ENCODE measurements at places on chromosomes 3 and 15. TPM values are rescaled to one million over a fixed set of nuclear protein-coding genes. Genes with fewer than 3 reads are reported as not detected.
A peak's percentile ranks its signal among the peaks of the same experiment; 100 is the strongest.

SPATA12 gene
- not detected for total RNA-seq

PRKCD gene
- total RNA-seq = 2.9 TPM

C2CD4B gene
- total RNA-seq = not detected

TTLL13 gene
- 0.09 TPM for total RNA-seq

- peak; percentile 34 for DNase-seq
Measured at GRCh38 chr3:126621627-126622345, 33.1 kb downstream of the TXNRD3 start.

GRCh38 chr3:132253262-132253878, 63.8 kb upstream of the ACP3 start:
- peak; percentile 86 for DNase-seq

Data from fibroblast of the aortic adventitia (primary cell).